KG1 (cell line): ENCODE measurements at places on chromosomes 5 and 9.

DNA sequence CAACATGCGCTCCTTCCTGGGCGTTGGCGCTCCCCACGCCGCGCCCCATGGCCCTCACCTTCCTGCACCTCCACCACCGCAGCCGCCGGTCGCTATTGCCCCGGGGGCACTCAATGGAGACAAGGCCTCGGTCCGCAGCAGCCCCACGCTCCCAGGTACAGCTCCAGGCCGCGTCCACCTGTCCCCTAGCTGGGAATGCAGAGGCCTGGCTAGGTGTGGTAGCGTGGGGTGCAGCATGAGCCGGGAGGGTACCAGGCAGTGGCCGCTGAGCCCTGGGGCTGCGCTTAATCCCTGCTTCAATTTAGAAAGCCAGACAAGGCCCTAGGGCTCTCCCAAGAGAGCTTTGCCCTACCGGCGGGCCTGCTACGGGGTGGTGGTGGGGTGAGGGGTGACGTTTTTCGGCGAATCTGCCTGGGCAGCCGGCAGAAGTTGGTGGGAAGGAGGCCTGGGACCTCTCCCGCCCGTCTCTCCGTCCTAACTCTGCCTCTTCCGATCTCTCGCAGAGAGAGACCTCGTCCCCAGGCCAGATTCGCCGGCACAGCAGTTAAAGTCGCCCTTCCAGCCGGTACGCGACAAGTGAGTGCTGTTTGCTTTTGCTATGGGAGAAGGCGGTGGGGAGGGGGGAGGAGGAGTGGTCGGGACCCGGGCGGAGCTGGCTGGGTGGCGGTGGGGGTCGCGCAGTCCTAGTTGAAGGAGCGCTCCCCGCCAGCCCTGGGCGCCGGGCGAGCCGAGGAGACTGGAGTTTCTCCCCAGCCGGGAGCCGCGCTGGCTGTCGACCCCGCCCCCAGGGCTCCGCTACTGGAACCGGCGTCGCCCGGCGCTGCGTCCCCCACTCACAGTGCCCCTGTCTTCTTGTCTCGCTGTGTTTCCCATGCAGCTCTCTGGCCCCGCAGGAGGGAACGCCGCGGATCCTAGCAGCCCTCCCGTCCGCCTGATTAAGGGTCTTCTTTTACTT is 4.8 kb downstream of the IRX1 start:
- DNase-seq = no peak

DNA sequence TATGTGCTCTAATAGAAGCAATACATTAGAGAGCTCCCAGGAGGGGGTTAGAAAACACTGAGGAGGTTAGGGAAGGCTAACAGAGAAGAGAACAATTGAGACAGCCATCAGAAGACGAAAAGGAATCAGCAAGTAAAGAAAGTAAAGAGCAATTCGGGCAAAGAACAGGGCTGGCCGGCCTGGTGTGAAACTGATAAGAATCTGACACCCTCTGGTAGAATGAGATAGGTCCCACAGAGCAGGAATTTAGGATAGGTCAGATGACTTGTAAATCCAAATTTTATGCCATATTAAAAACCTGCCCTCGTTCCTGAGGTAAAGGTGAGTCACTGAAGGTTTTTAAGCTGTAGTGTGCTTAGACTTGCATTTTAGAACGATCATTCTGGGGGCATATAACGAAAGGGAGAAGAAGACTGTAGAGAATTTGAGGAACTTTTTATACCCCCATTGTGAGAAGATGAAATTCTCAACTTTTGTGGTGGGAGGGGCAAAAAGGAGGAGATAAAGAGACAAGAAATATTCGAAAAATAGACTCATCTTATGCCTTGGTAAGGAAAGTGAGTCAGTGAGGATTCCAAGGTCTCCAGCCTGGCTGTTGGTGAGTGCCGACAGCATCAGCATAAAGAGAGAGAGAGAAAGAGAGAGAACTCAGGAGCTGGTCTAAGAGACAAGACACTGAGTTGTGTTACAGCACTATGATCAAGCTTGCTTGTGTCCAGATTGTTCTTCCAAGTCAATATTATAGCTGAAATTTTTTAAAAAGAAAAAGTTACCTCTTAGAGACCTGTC is 51.3 kb downstream of the TMEM167A start:
- no peak for DNase-seq

GRCh38 chr9:22238809-22239684 is 207.6 kb upstream of the DMRTA1 start:
- no peak for DNase-seq

- DNase-seq = peak; percentile 54
Measured at GRCh38 chr5:69331528-69332445, 814 bp downstream of the CCDC125 start.
